Activated T-helper 1 cell treated with anti-CD3 and anti-CD28 coated beads, Interleukin-12 subunit alpha, Interleukin-12 subunit beta, Interleukin-2, Interleukin-4 antibody, amounts not matched to agents 30 ng/mL and 10 ng/mL and 1 ng/mL, durations not matched to agents 14 hours and 24 hours and 36 hours (primary cell): ENCODE measurements at places on chromosomes 2 and 18. TPM values are rescaled to one million over a fixed set of nuclear protein-coding genes. Genes with fewer than 3 reads are reported as not detected.

GRCh38 chr2:191885098-191885497, 38.2 kb upstream of the CAVIN2 start:
- DNase-seq = no peak

- DNase-seq = no peak
Measured at GRCh38 chr18:50240080-50240563, 26.2 kb downstream of the CFAP53 start.

- DNase-seq = peak; percentile 8
Measured at GRCh38 chr2:179049546-179050311, at the start of gene CCDC141. TSS of gene CCDC141 (minus strand) at chr2:179050137. CDS start at chr2:179049941, 196 bp downstream.

DNA sequence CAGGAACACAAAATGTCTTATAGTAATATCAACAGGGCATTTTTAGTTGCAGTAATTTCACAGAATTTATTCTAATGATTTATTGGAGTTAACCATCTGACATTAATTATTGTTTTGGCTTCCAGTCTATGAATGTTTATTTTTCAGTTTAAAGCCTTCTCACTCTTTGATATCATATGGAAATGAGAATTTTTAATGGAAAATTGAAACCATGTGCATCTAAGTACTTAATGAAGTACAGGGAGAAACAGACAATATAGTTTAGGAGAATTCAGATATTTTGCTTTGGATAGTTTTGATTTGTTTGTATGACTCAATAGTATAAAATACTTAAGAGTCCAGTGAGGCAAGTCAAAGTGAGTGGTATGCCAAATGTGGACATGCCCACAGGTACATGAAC, 126.1 kb downstream of the OLA1 start:
- no peak for DNase-seq

DNA sequence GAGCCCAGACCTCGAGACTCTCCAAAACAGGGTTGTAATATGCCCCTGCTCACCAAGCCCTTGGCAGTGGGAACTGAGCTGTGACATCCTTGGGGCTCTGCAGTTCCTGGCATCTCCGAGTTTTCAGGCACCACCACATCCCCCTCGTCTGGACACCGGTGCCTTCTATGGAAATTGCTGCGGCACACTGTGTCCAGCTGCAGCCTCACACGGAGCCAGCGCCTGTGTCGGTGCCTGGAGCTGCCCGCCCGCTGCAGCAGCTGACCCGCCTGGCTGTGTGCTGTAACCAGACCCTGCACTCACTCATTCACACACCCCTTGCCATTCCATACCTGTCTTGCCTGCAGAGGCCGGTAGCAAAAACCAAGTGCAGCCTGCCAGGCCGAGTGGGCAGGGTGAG, 11.8 kb downstream of the IWS1 start:
- DNase-seq = no peak

DNA sequence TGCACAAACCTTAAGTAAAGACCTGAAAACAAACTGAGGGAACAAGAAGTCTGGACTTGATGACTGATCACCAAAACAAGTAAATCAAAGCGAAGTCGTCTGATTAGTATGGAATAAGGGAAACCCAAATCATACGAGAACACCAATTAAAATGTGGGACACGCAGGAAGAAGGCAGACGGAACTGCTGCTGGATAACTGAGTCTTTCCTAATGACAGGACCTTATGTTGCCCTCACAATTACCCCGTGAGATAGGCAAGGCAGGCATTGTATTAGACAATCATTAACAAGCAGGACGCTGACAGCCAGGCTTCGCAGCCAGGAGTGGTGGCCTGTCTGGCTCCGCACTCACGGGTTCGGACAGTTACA, 614 bp upstream of the COQ10B start:
- no peak for DNase-seq

DNA sequence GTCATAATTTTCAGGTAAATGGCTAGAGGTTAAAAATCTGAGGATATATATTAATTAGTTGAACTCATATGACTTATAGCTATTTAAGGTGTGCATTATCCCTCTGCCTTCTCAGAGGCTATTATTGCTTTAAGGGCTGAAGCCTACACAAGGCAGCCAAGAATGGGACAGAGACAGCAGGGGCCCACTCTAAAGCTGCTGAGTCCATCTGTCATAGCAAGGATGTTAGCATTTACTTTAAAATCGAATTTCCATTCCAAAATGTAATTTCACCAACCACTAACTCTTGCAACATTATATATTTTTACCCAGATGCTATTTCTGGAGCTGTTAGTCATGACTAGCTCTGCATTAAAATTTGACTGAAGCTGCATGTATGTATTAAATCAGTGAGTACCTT, 236.3 kb upstream of the FSIP2 start:
- DNase-seq = no peak

- DNase-seq = no peak
Measured at GRCh38 chr2:108193251-108193650, 46.5 kb upstream of the SULT1C3 start.

KRTCAP3 gene
- 3.5 and 5.7 TPM in 2 replicates for total RNA-seq

CIB4 gene
- total RNA-seq = not detected in 2 replicates

KANSL1L gene
- 3.0 and 3.6 TPM in 2 replicates for total RNA-seq
